ENCODE measurements at places on chromosomes 16 and 17.

GRCh38 chr17:61065263-61065773 is 334.3 kb upstream of the TBX2 start:
- no peak for DNase-seq

- no peak for DNase-seq
Observed at GRCh38 chr16:86071611-86072240, 172.8 kb downstream of the IRF8 start.

- DNase-seq, result no peak
Observed at GRCh38 chr17:79761894-79762589, 15.9 kb upstream of the CBX2 start.

DNA sequence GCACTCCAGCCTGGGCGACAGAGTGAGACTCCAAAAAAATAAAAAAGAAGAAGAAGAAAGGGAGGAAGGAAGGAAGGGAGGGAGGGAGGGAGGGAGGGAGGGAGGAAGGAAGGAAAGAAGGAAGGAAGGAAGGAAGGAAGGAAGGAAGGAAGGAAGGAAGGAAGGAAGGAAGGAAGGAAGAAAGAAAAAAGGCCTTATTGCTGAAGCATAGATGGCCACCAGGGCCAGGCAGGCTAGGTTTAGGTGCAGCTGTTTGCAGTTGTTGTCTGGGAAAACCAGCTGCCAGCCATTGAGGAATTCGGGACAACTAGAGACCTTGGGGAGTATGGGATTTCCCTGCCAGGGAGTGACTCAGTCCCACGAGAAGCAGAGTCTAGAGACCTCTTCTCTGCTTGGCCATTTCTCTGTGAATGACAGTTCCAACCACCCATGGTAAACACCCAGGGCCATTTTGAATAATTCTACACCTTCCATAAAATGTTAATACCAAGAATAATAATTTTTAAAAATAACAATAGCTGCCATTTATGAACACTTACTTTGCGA is 31.0 kb downstream of the SCNN1B start:
- no peak for DNase-seq

- no peak for DNase-seq
Observed at GRCh38 chr16:51523400-51523799, 372.3 kb upstream of the SALL1 start.

DNA sequence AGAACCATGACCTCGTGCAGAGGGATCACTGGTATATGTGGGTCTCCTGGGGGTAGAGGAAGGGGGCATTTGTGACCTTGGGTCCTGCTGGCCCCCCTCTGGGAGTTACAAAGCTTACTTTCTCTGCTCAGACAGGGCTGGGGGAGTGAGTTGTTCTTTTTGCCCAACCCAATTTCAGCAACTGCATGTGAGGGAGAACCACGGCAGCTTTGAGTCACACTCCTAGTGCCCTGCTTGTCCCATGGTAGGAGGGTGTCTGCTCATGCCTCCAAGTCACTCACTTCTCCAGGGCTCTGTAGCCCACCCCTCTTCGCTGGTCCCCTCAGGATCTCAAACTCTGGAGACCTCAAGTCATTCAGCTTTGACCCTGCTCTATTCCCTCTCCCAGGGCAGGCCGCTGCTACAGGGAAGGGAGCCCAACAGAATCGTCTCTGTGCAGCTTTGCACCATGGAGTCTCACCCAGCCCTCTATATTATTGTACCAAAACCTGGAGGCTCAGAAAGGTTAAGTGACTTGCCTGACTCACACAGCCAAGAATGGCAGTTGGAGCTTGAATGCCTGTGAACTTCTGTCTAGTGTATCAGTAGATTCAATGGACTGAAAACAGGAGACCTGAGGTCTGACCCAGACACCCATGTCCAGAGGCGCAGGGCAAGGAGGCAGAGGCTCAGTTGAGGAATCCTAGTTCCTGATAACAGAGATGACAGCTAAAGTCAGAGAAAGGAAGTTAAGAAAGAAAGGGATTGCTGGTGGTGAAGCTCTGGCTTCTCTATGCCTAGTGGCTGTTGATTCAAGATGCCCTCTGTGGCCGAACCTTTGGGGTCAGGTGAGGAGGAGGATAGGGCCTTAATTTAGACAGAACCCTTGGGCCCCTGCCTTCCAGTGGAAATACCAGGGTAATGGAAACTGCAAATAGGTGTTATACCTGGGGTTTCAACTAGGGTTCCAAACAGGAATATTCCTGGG is 14.6 kb upstream of the ETV4 start:
- DNase-seq, result no peak

DNA sequence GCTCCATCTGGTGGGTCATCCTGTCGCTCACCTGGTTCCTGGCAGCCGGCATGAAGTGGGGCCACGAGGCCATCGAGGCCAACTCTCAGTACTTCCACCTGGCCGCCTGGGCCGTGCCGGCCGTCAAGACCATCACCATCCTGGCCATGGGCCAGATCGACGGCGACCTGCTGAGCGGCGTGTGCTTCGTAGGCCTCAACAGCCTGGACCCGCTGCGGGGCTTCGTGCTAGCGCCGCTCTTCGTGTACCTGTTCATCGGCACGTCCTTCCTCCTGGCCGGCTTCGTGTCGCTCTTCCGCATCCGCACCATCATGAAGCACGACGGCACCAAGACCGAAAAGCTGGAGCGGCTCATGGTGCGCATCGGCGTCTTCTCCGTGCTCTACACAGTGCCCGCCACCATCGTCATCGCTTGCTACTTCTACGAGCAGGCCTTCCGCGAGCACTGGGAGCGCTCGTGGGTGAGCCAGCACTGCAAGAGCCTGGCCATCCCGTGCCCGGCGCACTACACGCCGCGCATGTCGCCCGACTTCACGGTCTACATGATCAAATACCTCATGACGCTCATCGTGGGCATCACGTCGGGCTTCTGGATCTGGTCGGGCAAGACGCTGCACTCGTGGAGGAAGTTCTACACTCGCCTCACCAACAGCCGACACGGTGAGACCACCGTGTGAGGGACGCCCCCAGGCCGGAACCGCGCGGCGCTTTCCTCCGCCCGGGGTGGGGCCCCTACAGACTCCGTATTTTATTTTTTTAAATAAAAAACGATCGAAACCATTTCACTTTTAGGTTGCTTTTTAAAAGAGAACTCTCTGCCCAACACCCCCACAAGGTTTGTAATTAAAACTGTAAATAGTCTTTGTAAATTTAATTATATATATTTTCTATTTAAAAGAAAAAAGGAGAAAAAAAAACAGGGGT is 1.7 kb downstream of the FZD2 start:
- no peak for DNase-seq

DNA sequence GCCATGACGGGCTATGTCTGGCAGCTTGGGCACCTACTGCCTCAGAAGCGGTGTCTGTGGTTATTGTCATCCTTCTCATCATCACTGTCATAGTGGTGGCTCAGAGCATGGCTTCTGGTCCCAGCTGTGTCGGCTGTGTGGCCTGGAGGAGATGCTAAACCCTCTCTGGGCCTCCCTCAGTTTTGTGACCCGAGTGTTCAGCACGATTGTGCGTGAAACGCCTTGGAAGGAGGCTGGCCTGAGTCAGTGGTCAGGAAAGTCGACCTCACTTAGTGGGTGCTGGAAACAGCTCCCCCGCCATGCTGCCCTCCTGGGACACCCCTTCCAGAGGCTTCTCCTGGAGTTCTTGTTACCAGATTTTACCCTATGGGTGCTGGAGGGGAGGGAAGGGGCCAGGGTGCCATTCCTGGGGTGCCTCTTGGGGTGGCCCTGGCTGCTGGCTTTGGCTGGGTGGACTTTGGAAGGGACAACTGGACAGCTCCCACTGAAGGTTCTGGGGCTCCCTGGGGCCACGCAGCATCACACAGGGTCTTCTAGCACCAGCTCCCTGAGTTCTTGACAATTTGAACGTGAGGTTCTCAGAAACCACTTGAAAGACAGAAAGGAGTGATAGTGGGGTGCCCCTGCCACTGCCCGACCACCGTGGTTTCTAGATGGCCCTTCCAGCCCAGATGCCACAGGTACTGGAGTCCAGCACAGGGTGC is 226.5 kb upstream of the GSE1 start:
- DNase-seq, result no peak

DNA sequence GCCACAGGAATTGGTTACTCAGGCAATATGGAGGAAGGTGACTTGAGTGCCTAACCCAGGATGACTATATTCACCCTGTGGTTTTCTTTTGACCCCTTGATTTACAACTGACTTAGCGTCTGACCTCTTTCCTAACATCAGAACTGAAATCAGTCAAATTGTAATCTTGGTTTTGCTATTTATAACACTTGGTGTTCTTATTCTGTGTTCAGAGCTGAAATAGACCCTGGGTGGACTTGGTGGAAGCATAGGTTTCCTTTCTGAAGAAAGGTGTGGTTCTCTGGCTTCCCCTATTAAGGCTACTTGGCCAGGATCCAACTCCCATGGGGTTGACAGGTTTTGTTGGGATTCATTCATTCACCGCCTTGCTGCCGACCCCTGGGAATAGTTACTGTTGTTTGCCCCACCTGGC is 80.8 kb downstream of the CLEC16A start:
- no peak for DNase-seq

DNA sequence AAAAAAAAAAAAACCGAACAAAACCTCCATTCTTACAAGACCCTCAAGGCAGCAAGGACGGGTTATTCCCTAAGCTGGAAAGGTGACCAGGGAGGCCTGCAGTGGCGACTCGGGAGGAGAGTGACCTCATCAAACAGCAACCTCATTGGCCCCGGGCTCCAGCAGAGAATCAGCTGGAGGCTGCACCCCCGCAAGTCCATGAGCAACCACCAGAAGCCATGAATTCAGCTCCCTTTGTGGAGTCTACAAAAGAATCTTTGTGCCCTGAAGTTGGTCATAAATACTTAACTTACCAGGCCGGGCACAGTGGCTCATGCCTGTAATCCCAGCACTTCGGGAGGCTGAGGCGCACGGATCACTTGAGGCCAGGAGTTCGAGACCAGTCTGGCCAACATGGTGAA is 80.9 kb upstream of the CREBBP start:
- DNase-seq, result no peak

- no peak for DNase-seq
Observed at GRCh38 chr16:57091975-57092785, at the start of gene CPNE2. Gene CPNE2 (plus strand): TSS chr16:57092583. CDS start chr16:57110743, 18,160 bp downstream.

GRCh38 chr16:83933885-83934683 is 19.0 kb upstream of the OSGIN1 start:
- no peak for DNase-seq

Data from SIG-M5 (cell line).